ENCODE measurements at places on chromosomes 1 and 21. TPM values are rescaled to one million over a fixed set of nuclear protein-coding genes. Genes with fewer than 3 reads are reported as not detected.

DNA sequence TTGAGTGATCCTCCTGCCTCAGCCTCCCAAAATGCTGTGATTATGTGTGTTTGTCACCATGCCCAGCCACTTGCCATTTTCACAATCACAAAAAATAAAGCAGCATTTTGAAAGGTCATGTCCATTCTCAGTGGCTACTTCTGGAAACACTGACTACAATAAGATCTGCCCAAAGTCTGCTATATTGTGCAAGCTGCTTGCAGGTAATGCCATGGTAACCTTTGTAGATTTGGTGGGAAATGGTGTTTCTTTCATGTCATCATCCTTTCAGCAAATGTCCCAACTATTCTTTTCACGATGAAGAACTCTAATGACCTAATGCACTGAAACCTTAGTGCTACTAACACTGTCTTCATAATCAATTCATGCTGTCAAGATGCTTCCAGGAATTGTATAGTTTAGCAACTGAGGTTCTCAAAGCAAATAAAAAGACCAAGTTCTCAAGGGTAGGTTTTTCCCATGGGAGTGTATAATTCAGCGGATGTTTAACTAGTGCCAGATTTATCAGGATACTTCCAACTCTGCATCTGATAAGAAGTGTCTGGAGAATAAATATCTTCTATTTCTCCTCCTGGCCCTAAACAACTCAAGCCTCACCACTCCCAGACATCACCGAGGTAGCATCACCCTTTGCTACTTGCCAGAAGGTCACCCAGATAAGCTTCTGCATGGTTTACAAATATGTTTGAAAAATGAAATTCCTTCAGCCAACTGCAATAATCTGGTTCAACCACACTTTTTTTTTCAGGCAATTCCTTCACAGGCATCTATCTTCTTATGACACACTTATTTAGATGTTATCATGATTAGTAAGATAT is 132.0 kb upstream of the ZC3H11B start:
- no peak for DNase-seq

GRCh38 chr1:91651661-91652071 is 151.0 kb downstream of the CDC7 start:
- DNase-seq: no peak

DNA sequence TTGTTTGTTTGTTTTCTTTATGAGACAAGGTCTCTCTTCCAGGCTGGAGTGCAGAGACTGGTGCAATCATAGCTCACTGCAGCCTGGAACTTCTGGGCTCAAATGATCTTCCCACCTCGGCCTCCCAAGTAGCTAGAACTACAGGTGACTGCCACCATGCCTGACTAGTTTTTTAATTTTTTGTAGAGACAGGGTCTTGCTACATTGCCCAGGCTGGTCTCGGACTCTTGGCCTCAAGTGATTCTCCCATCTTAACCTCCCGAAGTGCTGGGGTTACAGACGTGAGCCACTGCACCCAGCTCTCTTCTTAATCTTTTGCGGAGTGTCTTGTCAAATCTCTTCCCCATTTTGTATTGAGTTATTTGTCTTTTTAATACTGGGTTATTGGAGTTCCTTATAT is 32.6 kb upstream of the PARP1 start:
- no peak for DNase-seq

DNA sequence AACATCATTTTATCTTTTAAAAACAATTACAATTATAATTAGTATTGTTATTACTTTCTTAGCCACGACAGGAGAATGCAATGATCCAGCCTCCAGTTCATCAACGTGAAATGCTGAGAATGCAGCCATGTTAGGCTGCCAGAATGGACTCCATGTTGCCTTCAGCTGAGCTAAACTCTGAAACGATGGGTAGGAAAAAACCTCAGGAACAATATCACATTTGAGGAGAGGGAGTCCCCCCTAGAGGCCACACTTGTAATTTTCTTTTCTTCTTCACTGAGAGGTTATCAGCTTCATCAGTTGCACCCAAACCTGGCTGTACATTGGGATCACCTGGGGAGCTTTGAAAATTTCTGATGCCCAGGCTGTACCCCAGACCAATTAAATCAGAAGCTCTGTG is 34.6 kb upstream of the DNAH14 start:
- DNase-seq: no peak

- no peak for DNase-seq
Observed at GRCh38 chr1:60739729-60740128, 342.6 kb upstream of the NFIA start.

DNA sequence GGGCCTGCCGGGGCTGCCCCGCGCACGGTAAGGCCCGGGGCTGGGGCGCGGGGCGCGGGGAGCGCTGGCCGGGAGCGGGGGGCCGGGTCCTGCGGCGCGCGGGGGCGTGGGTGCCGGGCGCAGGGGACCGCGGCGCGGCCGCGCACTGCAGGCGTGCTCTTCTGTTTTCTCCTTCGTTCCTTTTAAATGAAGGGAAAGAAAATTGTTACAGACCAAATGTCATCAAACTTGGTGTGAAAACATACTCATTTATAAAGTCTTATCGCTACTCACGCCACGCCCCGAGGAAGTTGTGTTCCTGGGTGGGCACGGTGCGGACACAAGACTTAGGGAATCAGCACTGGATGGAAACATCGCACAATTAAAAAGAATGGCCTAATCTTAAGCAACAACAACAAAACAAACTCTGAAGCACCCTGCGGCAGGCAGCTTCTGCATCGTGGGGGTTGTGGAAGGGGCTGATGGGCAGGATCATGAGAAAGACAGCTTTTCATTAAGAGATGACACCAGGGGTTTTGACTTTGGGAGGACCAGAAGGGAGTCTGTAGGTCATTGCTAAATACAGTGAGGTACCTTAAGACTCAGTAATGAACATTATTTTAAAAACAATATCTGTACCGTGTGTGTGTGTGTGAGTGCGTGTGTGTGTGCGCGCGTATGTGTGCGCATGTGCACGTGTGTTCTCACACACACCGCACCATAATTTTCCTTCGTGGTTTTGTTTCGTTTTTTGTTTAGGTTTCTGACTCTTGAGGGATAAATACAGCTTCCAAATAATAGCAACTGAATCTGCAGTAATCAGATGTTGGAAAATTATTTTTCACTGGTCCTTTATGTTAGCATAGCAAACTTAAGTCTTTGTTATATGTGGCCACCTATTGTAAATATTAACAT is 548 bp downstream of the B3GALT5 start:
- no peak for DNase-seq

The MIXL1 gene
- total RNA-seq: 0.38 TPM

The ASPM gene
- total RNA-seq: 1.6 TPM

The SPRR2E gene
- total RNA-seq: not detected

All from lower lobe of right lung (tissue), 2 donors.